ENCODE measurements at places on chromosomes 4 and X.

DNA sequence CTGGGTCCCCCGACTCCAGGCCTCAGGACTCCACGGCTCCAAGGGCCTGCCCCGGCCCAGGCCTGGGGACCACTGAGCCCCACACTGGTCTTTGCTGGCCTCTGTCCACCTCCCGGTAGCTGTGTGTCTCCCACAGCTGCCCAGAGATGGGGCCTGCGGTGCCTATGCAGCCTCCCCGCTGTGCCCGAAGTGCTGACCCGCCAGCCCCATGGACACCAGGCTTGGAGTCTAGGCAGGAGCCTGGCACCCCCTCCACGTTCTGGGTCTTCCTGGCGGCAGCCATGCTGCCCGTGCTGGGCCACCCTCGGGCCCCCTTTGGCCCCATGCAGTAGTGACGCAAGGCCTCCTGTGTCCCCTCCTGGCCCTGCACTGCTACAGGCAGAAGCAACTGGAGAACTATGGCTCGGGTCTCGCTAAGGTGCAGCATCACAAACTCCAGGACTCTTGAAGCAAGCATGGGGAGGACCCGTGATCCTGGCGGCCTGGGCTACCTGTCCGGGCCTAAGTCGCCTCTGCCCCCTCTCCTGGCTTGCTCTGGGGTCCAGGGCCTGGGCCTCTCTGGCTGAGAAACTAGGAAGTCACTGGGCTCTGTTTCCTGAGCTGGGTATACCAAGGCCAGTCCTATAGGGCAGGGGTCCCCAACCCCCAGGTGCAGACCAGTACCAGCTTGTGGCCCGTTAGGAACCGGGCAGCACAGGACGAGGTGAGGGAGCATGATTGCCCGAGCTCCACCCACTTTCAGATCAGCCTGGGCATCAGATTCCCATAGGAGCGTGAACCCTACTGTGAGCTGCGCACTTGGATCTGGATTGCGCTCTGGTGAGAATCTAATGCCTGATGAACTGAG is 917 bp downstream of the MYL5 start:
- no peak for DNase-seq

- no peak for DNase-seq
Measured at GRCh38 chr4:4383085-4383484, 3.8 kb upstream of the NSG1 start.

- DNase-seq = no peak
Measured at GRCh38 chr4:10741961-10742699, 57.6 kb upstream of the CLNK start.

DNA sequence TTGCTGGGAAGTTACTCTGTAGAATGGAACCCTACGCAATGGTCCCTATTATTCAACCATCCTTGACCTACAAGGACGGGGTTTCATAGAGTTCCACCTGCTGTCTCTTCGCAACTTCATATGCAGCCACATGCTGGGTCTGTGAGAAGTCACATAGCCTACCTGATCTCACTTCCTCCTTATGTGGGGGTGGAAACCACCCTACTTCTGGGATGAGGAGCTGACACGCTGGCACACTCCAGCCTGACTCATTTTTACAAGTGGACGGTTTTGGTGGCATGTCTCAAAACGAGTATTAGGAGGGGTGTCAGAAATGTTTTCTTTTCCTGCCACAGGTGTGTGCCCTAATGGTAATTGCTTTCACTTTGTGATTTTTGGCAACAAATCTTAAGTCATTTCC is 36.8 kb upstream of the ARSD start:
- no peak for DNase-seq

- no peak for DNase-seq
Measured at GRCh38 chrX:43551590-43551989, 104.5 kb upstream of the MAOA start.

GRCh38 chrX:13685126-13685763 is 3.7 kb upstream of the RAB9A start:
- DNase-seq = no peak

- no peak for DNase-seq
Measured at GRCh38 chr4:79395841-79396240, 12.2 kb downstream of the GK2 start.

GRCh38 chrX:40933706-40934425 is 151.4 kb upstream of the USP9X start:
- no peak for DNase-seq

- no peak for DNase-seq
Measured at GRCh38 chr4:4837316-4837715, 22.1 kb upstream of the MSX1 start.

DNA sequence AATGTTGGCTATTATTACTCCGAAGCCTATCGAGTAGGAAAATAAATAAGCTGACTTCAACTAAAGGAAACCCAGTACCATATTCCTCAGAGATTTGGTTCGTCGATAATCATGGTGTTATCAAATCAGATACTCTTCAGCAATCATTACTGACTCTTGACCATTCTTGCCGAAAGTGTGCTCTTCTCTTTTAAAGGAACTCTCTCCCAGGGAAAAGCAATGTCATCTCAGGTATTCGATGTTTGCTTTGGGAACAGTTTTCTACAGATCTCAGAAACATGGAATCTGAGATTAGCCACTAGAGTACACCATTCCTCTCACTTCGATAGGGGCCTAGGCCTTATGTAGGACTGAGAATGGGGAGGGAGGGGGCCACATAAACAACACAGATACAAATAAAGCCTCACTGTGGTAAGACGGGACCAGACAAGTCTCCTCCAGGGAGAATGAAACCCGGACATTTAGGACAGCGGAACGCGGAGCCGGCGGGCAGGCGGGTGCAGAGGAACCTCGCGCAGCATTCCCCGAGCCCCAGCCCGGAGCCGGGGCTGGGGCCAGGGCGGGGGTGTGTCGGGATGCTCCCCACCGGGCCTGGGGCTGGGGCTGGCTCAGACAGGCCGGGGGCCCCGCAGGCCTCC is 581 bp downstream of the DNAJB14 start:
- peak; percentile 50 for DNase-seq

DNA sequence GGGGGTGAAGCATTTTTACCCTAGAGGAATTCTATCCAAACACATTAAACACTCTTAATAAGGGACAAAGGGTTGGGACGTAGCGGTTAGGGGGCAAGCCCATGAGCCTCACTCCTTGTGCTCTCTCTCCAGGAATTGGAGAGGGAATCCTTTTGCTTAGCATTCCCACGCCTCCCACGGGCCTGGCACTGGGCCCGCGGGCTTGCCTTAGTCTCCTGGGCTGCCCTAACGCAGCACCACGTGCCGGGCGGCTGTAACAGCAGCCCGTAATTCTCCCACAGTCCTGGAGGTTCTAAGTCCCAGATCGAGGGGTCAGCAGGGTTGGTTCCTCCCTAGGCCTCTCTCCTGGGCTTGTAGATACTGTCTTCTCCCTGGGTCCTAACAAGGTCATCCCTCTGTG is 67.5 kb downstream of the TBL1X start:
- DNase-seq = peak; percentile 1

DNA sequence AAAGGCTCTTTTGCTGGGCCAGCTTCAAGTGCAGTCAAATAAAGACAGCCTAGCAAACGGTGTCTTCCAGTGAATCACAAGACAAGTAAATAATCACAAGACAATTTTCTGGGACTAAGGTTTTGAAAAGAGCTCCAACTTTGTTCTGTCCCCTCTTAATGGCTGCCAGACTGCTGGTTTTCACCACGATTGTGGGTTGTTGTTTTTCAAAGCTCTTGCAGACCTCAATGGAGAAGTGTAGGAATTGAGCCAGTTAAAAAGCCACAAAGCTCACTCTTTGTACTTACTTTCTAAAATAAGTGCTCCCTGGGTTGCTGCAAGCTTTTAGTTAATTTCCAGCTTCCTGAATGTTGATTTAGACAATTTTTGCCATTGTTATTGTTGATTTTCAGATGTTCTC is 405.8 kb upstream of the HTR2C start:
- no peak for DNase-seq

GRCh38 chr4:75599647-75600046 is 30.7 kb downstream of the CDKL2 start:
- DNase-seq = no peak

DNA sequence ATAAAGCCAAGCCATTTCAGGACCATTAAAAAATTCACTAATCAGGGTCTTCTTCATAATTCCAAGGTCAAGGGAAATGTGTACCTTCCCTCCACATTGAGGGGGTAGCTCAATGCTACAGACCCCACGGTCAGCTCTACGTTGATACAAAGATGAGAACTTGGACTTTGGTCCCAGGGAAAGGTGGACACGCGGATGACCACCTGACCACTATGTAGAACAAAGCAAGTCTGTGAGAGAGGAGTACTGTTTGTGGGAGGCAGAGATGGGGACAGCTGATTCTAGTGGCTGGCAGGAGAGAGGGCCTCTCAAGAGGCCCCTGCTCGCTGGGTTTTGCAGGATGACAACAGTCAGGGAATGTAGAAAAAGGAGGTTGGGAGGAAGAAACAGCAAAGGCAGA is 58.0 kb downstream of the SLC2A9 start:
- no peak for DNase-seq

GRCh38 chr4:46016306-46016705 is 107.5 kb downstream of the GABRG1 start:
- DNase-seq = no peak

GRCh38 chr4:34964613-34965012 is 1279.7 kb downstream of the ARAP2 start:
- no peak for DNase-seq

GRCh38 chrX:103151799-103152198 is 58.9 kb upstream of the NXF3 start:
- DNase-seq = no peak

DNA sequence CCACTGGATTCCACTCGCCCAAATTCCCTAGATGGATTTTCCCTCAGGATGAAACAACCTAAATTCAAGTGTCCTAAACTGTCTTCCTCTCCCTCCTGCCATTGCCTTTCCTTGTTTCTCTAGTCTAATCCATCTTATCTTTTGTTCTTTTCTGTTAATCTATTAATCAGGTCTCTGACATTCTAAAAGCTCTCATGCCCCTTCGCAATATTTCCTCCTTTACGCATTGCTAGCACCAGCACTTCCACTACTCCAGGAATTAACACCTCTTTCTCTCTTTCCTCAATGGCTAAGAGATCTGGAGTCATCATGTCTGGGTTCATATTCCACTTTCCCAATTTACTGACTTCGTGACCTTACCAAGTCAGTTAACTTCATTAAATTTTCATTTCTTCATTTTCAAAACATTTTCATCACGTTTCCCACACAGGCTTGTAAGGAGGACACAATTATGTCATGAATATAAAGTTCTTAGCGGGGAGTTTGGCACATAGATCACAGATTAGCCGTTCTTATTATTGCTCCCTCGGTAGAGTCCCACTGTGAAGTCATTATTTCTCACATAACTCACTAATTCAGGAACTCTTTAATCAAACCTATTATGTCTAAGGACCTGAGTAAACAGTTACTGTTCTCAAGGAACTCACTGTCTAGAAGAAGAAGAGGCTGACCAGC is 45.3 kb downstream of the FAT4 start:
- no peak for DNase-seq

DNA sequence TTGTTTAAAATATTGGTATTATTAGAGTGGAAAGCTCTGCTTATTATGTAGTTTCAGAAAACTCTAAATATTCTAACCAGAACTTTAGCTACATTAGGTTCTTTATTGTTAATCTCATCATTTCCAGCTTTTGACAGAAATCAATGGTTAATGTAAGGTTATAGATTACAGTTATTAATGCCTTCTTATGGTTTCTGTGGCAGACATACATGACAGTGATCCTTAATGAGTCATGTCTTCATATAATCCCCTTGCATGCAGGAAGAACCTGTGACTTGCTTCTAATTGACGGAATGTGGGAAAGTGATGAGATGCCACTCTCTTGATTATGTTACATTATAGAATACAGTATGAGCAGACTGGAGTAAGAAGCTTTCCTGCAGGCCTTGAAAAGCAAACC is 23.5 kb downstream of the KLHL8 start:
- no peak for DNase-seq

- DNase-seq = no peak
Measured at GRCh38 chr4:128393101-128393704, 105.6 kb upstream of the PGRMC2 start.
